ENCODE measurements at places on chromosomes 2 and 18. TPM values are rescaled to one million over a fixed set of nuclear protein-coding genes. Genes with fewer than 3 reads are reported as not detected.
A peak's percentile ranks its signal among the peaks of the same experiment; 100 is the strongest.

DNA sequence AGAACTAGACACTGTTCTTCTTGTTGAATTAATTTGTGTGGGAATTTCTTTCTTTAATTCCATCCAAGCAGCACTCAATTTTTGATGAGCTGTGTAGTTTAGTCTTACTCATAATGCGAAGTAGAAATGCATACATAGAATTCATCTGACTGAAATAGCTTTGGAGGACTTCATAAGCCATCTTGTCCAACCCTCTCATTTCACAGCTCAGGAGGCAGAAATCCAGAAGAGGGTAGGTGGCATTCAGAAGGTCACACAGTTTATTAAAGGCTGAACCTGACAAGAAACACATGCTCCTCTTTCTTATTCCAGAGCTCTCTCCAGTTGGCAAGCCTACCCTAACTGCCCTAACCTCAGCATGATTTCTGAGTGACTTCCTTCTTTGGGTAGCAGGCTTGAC lies 169.2 kb upstream of the NOSTRIN start:
- peaks cover 13% of the 10 kb centered on the region for H3K4me1 ChIP-seq
- H3K27me3 ChIP-seq: no peaks in the 10 kb centered on the region
- peaks cover 9% of the 10 kb centered on the region for H3K36me3 ChIP-seq
- no peak overlapping the region for H3K4me3 ChIP-seq

DNA sequence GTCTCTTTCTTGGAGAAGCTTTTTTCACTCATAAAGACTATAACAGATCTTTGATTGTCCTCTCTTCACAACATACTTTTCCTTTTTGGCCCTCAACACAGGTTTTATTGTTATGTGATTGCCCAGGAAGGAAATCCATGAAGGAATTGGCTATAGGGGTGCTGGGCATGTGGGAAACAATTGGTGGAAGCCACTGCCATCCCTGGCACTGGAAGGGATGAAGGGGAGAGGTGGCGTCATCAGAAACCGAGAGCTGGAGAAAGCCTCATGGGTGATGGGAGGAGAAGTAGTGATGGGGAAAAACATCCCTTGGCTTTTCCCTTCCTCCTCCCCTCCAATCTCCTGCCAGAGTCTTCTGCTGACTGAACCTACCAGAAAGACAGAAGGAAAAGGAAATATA lies 106.2 kb downstream of the SPOPL start:
- H3K4me3 ChIP-seq: no peak overlapping the region
- DNase-seq: no peak
- H3K36me3 ChIP-seq: no peaks in the 10 kb centered on the region
- H3K27me3 ChIP-seq: no peaks in the 10 kb centered on the region
- no peak overlapping the region for H3K27ac ChIP-seq
- H3K4me1 ChIP-seq: no peaks in the 10 kb centered on the region

- H3K27me3 ChIP-seq: peaks cover 11% of the 10 kb centered on the region
- no peak overlapping the region for H3K4me3 ChIP-seq
- peaks cover 11% of the 10 kb centered on the region for H3K4me1 ChIP-seq
- H3K36me3 ChIP-seq: no peaks in the 10 kb centered on the region
- DNase-seq: no peak
Observed at GRCh38 chr2:36125702-36126101, 229.9 kb upstream of the CRIM1 start.

DNA sequence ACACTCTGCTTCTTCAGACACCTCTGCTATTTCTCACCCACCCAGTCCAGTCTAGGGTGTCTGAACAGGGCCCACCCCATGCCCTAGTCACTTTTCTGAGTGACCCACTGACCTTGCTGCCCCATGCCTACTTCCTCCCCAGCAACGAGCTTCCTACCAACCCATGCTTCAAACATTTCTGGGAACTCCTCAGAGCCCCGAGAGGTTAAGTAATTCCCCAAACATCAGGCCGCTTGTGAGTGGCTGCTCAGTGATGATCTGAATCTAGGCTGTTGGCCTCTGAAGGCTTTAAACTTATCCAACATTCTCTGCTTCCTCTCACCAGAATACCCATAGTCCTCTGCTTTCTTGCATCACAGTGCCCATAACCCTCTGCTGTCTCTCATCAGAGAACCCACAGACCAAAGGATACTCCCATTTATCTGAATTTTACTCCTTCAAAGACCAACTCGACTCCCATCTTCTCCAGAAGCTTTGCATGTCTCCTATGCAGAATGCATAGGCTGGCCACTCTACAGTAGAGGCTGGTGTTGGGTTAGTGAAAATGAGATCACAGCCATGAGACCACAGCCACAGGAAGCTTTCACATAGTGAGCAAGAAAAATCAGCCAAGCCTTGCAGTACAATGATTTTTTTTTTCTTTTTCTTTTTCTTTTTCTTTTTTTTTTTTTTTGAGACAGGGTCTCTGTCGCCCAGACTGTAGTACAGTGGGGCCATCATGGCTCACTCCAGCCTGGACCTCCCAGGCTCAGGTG lies 309.5 kb upstream of the LYPD1 start:
- H3K4me3 ChIP-seq: no peak overlapping the region
- H3K4me1 ChIP-seq: no peaks in the 10 kb centered on the region
- no peak overlapping the region for H3K27ac ChIP-seq
- no peak for DNase-seq

DNA sequence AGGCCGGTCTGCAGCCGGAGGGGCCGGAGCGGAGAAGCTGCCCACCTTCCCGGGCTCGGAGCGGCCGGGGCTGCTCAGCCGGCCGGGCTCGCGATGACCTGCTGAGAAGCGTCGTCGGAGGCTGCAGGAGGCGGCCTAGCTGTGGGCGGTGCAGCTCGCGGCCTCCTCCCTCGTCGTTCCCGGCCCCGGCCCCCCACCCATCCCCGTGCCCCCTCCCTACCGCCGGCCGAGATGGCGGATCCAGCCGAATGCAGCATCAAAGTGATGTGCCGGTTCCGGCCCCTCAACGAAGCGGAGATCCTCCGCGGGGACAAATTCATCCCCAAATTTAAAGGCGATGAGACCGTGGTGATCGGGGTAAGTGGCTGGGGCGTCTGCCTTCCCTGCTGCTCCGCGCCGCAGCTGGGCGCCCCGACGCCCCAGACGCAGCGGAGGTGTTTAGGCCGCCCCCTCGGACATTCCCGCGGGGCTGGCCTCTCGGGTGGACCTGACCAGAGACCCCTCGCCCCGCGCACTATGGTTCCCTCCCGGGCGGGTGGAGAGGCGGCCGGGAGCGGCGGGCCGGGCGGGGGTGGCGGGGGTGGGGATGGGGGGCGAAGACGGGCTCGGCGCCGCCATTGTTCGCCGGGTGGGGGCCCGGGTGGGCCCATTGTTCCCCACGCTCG lies 492 bp downstream of the KIF5C start:
- peaks cover 15% of the 10 kb centered on the region for H3K27me3 ChIP-seq
- H3K4me1 ChIP-seq: peaks cover 9% of the 10 kb centered on the region
- DNase-seq: peak; percentile 26
- H3K36me3 ChIP-seq: peaks cover 3% of the 10 kb centered on the region
- H3K4me3 ChIP-seq: peak overlapping the region; percentile 88

DNA sequence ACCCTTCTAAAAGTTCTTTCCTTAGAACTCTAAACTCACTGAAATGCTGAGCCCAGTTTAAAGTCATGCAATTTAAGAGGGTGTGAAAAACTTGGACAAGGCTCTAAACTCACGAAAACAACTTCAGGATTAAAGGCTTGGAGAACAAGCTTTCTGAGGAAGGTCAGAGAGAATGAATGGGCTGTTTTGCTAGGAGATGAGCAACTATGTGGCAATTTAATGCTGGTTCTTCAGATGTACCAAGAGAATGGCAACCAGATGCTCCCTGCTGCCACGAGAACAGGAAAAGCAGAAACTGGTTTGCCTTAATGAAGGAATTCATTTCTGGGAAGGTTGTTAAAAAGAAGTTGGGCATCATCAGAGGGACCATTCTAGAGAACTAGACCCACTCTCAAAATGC lies 77.8 kb upstream of the PMAIP1 start:
- H3K4me3 ChIP-seq: no peak overlapping the region
- H3K4me1 ChIP-seq: no peaks in the 10 kb centered on the region
- no peak for DNase-seq
- H3K27ac ChIP-seq: no peak overlapping the region
- peaks cover 2% of the 10 kb centered on the region for H3K27me3 ChIP-seq

GRCh38 chr2:18046558-18047212 lies 168.2 kb downstream of the KCNS3 start:
- peaks cover 10% of the 10 kb centered on the region for H3K27me3 ChIP-seq
- DNase-seq: no peak
- no peaks in the 10 kb centered on the region for H3K36me3 ChIP-seq
- H3K27ac ChIP-seq: no peak overlapping the region
- no peak overlapping the region for H3K4me3 ChIP-seq

DNA sequence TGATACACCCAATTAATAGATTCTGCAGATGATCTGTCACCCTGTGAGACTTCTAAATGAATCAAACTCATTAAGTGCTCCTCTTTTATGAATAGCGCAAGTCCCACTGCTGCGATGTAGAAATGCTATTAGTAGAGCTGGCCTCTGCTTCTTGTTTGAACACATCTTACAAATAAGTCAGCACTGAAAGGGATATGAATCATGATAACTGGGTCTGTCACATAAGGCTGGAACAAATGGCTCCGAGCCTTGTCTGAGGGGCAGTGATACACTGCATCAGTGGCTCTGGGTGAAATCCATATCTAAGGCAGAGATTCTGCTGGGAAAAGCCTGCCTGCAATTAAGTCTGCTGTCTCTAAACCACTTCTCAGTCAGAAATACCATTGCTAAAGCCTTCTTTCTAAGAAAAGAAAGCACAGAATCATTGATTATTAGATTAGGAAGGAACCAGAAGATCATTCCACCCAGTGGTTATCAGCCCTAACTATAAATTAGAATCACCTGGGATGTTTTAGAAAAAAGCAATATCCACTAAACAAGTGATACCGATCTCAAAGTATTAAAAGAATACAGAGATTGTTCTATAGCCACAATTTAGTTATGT lies 75.2 kb downstream of the SLC5A7 start:
- no peaks in the 10 kb centered on the region for H3K36me3 ChIP-seq
- H3K4me1 ChIP-seq: no peaks in the 10 kb centered on the region
- H3K27ac ChIP-seq: no peak overlapping the region
- H3K27me3 ChIP-seq: no peaks in the 10 kb centered on the region
- DNase-seq: no peak
- no peak overlapping the region for H3K4me3 ChIP-seq

DNA sequence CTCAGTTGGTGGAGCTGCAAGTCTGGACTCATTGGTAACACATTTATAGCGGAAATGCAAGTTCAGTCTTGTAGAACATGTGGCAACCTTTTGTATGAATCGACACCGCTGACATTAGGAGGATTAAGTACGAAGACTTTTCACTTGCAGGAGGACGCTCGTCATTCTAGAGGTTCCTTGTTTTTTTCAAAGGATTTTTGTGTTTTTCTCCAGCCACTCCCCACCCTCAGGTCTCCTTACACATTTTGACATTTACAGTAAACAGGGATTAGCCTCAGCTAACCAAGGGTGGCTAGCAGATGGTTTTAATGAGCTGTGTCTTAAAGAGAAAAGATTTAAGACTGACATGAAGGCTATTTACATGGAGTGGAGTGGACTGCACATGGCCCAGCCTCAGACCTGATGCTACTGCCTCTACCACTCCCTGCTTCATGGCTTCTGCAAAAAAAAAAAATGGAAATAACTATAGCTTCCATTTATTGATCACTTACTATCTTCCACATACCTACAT lies 173.8 kb downstream of the TRIB2 start:
- H3K4me3 ChIP-seq: no peak overlapping the region
- H3K27me3 ChIP-seq: no peaks in the 10 kb centered on the region
- H3K36me3 ChIP-seq: no peaks in the 10 kb centered on the region
- DNase-seq: no peak

GRCh38 chr18:46155641-46156051 lies 51.5 kb downstream of the HAUS1 start:
- H3K36me3 ChIP-seq: no peaks in the 10 kb centered on the region
- no peak overlapping the region for H3K4me3 ChIP-seq
- DNase-seq: peak; percentile 66

DNA sequence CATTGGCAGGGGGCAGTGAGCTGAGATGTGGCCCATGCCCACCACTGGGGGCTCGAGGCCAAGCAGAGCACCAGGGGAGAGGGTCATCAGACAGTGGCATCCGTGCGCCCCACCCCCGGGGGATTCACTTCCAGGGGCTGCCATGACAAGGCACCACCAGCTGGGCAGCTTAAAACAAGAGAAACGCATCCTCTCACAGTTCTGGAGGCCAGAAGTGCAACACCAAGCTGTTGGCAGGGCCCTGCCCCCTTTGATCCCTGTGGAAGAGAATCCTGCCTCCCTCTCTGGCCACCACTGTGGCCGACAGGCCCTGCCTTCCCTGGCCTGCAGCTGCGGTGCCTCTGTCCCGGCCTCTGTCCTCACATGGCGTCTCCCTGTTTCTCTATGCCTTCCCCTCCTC lies 187.7 kb upstream of the ID2 start:
- no peak for DNase-seq
- no peaks in the 10 kb centered on the region for H3K27me3 ChIP-seq
- H3K4me3 ChIP-seq: no peak overlapping the region
- no peaks in the 10 kb centered on the region for H3K4me1 ChIP-seq
- no peak overlapping the region for H3K27ac ChIP-seq

DNA sequence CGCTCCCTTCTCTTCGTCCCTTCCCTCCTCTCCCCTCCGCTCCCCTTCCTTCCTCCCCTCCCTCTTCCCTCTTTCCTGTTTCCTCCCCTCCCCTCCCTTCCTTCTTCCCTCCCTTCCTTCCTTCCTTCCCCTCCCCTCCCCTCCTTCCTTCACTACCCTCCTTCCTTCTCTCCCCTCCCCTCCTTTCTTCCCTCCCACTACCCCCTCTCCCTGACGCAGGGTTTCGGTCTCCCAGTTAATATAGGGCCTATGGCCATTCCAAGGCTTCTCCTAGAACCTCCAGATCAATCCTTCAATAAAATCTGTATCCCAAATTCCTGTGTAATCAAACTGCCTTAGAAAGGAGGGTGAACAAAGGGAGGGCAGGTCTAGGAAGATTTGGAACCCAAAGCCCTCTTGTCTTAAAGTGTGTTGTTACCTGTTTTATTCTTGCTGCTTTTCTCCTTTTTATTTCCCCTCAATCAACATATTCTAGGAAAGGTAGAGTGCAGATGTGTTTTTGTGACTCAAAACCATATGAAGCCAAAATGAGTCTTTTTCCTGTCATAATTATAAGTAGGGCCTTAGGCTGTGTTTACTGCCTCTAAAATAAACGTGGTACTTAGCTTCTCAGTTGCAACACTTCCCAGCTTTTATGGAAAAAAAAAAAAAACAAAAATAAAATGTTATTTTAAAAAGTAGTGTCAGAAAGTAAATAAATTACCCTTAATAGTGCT lies 53.7 kb downstream of the GPD2 start:
- peak overlapping the region; percentile 19 for H3K4me3 ChIP-seq
- H3K27me3 ChIP-seq: no peaks in the 10 kb centered on the region
- DNase-seq: no peak
- peaks cover 37% of the 10 kb centered on the region for H3K4me1 ChIP-seq
- H3K27ac ChIP-seq: peak overlapping the region; percentile 63
- peaks cover 3% of the 10 kb centered on the region for H3K36me3 ChIP-seq

The SDC1 gene
- total RNA-seq: 0.67 TPM

DNA sequence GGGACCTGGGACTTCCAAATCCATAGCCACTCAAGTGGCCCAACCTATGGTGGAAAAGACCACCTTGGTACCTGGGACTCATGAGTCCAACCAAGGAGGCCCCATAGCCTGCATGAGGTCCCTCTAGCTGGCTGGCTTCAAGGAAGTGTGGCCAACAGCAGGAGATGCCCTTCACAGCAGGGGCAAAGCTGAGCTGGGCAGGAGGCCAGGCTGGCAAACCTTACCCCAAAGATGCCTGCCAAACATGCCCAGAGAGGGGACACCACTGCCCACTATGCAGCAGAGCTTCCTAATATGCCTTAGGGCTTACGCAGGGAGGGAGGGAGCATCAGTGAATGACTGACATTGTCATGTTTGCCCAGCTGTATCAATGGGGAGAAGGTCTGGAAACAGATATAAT lies 188.0 kb upstream of the GLI2 start:
- no peak overlapping the region for H3K4me3 ChIP-seq
- no peaks in the 10 kb centered on the region for H3K36me3 ChIP-seq
- no peak overlapping the region for H3K27ac ChIP-seq
- DNase-seq: no peak
- peaks cover 3% of the 10 kb centered on the region for H3K27me3 ChIP-seq

Data from activated naive CD4-positive, alpha-beta T cell treated with anti-CD3 and anti-CD28 coated beads for 36 hours (primary cell).